Naive B cell (primary cell): ENCODE measurements at places on chromosomes 11 and 22. TPM values are rescaled to one million over a fixed set of nuclear protein-coding genes. Genes with fewer than 3 reads are reported as not detected.

The SCUBE1 gene
- not detected for polyA plus RNA-seq

The PRR33 gene
- polyA plus RNA-seq = 0.19 TPM

The PHLDA2 gene
- not detected for polyA plus RNA-seq

The HMOX1 gene
- polyA plus RNA-seq = 1.9 TPM

The TRIM66 gene
- 0.95 TPM for polyA plus RNA-seq

The UPK3A gene
- 0.57 TPM for polyA plus RNA-seq

The PCF11 gene
- polyA plus RNA-seq = 40.7 TPM

The FBLN1 gene
- not detected for polyA plus RNA-seq

The SMTNL1 gene
- 0.40 TPM for polyA plus RNA-seq

The RIMBP3B gene
- 0.18 TPM for polyA plus RNA-seq

The OR8K3 gene
- not detected for polyA plus RNA-seq

The ARHGEF12 gene
- polyA plus RNA-seq = not detected

The OR51B4 gene
- not detected for polyA plus RNA-seq

The STK33 gene
- 5.5 TPM for polyA plus RNA-seq

The DEFB131B gene
- polyA plus RNA-seq = not detected

The PMM1 gene
- polyA plus RNA-seq = 16.3 TPM

The OPCML gene
- not detected for polyA plus RNA-seq

The FCHSD2 gene
- polyA plus RNA-seq = 134 TPM

The LAYN gene
- not detected for polyA plus RNA-seq

The TNNI2 gene
- polyA plus RNA-seq = 12.2 TPM

The HBB gene
- 528 TPM for polyA plus RNA-seq

The TUG1 gene
- 27.9 TPM for polyA plus RNA-seq

The HTR3A gene
- polyA plus RNA-seq = 2.8 TPM

The BIK gene
- 0.78 TPM for polyA plus RNA-seq

The MUC5AC gene
- polyA plus RNA-seq = not detected

The OR6A2 gene
- not detected for polyA plus RNA-seq

The TREH gene
- polyA plus RNA-seq = not detected

The KCNE3 gene
- not detected for polyA plus RNA-seq

The MARK2 gene
- polyA plus RNA-seq = 41.2 TPM

The SLC22A12 gene
- not detected for polyA plus RNA-seq

The MRGPRE gene
- polyA plus RNA-seq = not detected

The CELSR1 gene
- 2.1 TPM for polyA plus RNA-seq

The MACROD1 gene
- polyA plus RNA-seq = 7.0 TPM

The SHANK3 gene
- not detected for polyA plus RNA-seq

The KREMEN1 gene
- polyA plus RNA-seq = 0.12 TPM

The CCDC87 gene
- 0.30 TPM for polyA plus RNA-seq

The TUBA8 gene
- 1.4 TPM for polyA plus RNA-seq

The DAGLA gene
- polyA plus RNA-seq = not detected

The SLC6A5 gene
- not detected for polyA plus RNA-seq
